ENCODE measurements at places on chromosomes 6 and 20.
A peak's percentile ranks its signal among the peaks of the same experiment; 100 is the strongest.

DNA sequence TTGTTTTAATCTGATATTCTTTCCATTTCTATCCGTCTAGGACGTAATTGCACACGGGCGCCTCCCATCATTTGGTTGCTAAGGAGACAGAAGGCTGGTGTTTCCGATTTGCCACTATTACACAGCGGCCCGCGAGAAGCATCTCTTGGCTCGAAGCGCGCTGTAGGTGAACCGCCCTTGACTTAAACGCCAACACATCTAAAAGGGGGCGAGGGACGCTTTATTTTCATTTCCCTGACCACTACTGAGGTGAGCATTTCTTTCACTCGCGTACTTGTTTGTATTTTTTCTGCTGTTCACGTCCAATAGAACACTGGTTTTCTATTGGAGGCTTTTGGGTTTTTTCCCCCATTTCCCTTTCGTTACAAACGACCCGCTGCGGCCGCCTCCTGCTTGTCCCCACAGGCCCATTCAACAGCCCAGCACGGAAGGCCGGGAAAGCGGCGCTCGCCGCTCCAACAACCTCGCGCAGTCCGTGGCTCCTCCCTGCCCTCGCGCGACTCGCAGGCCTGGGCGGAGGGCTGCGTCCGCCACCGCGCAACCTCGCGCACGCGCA, 505 bp upstream of the WRNIP1 start:
- peak; percentile 60 for DNase-seq

DNA sequence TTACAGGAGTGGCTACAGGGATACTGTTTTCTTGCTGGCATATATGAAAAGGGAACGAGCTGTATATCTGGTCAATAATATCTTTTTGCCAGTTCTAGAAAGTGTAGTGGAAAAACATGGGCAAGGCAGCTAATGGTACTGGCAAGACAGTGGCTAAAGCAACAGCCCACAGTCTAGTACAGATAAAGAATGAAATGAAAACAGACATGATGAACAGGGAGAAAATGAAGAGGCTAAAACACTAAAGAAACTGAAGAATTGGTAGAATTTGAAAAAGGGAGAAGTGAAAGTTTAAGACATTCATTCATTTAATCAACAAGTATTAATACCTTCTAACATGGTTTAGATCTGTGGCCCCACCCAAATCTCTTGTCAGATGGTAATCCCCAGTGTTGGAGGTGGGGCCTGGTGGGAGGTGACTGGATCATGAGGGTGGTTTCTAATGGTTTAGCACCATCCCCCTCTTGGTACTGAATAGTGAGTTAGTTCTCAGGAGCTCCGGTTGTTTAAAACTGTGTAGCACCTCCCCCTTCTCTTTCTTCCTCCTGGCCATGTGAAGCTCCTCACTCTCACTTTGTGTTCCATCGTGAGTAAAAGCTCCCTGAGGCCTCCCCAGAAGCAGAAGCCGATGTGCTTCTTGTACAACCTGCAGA, 18.1 kb downstream of the FAM184A start:
- DNase-seq, result no peak

DNA sequence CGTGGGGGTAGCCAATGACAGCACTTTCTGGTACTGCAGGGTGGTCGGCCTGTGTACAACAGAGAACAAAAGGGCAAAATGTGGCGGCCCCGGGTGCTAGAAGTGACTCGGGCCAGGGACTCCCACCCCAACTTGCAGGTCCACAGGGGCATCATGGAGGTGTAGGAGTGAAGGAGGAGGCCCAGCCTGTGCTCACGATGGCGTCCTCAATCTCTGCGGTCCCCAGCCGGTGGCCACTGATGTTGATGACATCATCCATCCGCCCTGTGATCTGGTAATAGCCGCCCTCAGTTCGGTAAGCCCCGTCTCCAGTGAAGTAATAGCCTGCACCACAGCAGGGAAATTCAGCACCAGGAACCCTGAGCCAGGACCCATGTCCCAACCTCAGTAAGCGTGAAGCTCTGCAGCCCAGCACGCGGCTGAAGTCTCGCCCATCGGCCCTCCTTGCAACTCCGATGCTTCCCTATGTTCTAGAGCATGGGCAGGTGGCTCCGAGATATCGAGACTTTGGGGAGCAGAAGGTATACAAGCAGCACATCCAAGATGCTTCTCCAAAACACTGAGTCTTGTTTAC, 20.2 kb upstream of the APMAP start:
- DNase-seq, result no peak

DNA sequence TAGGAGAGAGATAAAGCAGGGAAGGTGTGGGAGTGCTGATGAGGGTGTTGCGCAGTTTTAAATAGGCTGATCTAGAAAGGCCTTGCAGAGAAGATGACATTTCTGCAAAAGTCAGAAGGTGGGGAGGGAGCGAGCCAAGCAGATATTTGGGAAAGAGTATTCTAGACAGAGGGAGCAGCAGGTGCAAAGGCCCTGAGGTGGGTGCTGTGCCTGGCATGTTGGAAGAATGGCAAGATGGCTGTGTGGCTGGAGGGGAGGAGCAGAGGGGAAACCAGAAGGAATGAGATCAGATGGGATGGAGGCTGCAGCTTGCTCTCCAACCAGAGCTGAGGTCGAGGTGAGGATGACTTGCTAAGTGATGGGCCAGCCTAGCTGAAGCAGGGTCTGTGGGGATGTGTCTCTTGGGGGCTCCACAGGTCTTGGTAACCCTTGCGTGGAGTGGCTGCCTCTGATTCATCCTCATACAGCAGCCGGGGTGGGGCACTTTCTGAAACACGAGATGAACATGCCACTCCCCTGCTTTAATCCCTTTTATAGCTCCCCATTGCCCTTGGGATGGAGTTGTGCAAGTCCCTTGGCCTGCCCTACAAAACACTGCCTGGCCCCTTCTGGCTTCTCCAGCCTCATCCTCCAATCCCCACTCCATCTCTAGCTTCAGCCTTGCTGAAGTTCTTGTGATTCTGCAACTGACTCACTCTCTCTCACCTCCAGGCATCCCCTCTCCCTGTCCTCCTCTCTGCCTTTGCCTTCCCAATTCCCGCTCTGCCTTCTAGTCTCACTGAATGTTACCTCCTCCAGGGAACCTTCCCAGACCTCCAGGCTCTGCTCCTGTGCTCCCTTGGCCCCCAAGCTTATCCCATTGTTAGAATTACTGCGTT, 94.1 kb downstream of the CDH22 start:
- DNase-seq, result no peak

GRCh38 chr6:7939184-7939863, 28.7 kb upstream of the TXNDC5 start:
- DNase-seq, result peak; percentile 50

DNA sequence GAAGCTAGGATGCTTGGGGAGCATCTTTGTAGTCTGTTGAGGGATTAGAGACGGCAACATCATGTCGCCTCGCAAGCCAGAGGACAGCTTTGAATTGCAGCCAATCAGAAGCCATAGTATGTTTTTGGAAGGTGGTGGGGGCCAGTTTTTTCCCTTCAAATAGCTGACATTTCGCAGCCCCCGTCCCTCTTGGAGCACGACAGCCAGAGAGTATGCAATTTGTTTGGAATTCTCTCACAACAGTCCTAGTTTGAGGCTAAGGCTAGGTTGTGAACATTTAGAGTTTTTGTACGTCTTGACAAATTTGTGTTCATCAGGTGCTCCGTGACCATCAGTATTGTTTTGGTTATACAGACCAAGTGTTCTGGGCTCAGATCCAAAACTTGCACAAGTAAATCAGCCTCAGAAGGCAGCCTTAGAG, 83.3 kb downstream of the PLCB1 start:
- DNase-seq, result peak; percentile 24

GRCh38 chr6:24513602-24514001, 18.8 kb downstream of the ALDH5A1 start:
- DNase-seq, result no peak

DNA sequence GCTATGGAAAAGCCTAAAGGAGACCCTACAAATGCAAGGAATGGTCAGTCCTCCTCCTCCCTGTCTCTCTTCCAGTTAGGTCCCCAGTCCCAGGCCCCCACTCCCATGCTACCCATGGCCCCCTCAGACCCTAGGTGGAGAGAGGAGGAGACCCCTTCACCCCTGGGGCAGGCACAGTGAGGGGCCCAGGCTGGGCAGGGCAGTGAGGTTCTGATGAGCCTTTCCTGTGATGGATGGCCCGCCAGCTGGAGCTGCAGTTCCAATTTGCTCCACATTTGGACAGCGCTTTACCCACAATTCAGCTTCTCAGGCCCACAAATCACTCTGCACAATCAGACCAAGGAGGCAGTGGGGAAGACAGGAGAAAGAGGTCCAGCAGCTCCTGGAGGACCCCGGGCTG, 37.3 kb upstream of the MLN start:
- no peak for DNase-seq

- DNase-seq, result peak; percentile 60
Observed at GRCh38 chr20:9359561-9360308, 154.7 kb upstream of the LAMP5 start.
